ENCODE measurements at places on chromosomes 2 and 18.

GRCh38 chr2:179613701-179614100 is 247.7 kb downstream of the ZNF385B start:
- no peak for DNase-seq

GRCh38 chr2:96733931-96734330 is 5.9 kb downstream of the LMAN2L start:
- no peak for DNase-seq

- DNase-seq, result no peak
Observed at GRCh38 chr2:222355860-222356259, 57.1 kb upstream of the PAX3 start.

GRCh38 chr2:182951948-182952663 is 85.7 kb upstream of the FRZB start:
- DNase-seq, result no peak

DNA sequence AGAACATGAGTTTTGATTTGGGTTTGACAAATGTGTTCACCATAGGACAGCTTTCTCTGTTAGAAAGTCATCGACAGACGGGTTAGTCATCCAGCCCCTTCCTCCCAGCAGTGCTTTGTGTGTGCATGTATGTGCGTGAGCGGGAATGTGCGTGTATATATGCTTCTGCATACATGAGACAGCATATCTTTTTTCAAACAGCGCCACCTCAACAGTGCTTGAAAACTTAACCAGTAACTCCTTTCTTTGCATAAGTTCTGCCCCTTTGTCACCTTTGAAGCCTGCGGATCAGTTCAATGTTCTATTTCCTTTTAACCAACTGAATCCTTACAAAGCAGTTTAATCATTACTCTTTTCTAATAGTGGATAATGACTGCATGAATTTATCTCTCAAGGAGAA is 351.4 kb downstream of the LPIN1 start:
- no peak for DNase-seq

- no peak for DNase-seq
Observed at GRCh38 chr2:102977426-102978090, 215.7 kb downstream of the TMEM182 start.

DNA sequence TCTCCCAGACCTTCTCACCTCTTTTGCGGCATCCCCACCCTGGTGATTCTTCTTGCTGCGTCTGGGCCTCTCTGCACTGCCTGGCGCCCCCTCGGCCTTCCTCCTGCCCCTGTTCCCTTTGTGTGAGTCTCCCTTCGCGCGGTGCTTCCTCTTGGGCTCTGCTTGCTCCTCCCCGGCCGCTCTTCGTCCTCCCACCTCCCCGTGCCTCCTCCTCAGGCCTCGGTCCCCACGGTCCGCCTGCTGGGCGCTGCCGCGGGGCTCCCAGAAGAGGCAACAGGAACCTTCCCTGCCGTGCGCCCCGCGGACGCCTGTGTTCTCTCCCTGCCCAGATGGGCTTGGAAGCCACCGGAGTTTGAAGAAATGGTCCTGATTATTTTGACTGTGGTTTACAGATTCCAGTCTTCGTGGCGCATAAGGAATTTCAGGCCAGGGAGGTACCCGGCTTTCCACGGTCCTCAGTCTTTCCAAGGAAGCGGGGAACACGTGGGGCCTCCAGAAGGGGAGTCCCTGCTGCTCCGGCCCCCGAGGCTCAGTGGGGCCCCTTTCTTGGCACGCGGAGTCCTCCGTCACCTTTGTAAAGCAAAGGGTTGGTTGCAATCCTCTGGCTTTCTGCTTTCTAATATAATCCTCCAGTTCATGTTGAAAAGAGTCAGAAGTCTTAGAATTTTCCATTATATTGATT is 13.1 kb downstream of the RNU2-63P start:
- no peak for DNase-seq

DNA sequence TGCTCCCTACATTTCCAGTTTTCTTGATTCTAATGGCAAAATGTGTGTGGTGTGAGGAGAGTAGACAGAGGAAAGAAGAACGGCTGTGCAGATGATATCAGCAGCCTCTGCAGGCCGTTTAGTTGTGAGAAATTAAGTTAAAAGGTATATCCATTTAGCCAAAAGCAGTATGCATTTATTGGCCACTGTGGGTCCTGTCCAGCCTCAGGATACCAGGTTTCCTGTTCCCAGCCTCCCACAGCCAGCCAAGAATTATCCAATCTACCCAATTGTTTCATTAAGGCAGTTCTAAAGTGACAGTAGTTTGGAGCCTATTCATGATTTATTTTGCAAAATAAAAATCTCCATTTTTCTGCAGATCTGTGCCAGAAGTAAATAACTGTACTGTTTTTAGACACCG is 107.5 kb downstream of the TMEM18 start:
- DNase-seq, result no peak

DNA sequence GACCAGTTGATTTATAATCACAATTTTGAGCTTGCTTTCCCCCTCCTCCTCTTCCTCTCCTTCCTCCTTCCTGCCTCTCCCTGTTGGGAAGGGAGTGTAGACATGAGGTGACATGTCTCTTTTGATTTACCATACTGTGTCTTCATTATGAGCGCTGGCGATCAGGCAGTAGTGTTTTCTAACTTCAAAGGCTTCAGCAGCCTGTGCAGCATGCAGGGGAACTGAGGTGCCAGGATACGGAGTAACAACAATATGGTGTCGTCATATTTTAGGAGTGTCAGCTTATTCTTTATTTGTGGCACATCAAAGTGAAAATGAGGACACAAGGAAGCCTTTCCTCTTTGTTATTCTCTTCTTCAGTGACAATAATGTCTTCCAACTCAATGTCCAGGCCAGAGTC is 864.2 kb downstream of the SLC4A3 start:
- DNase-seq, result no peak

- DNase-seq, result no peak
Observed at GRCh38 chr2:424306-425171, 136.6 kb upstream of the ALKAL2 start.

DNA sequence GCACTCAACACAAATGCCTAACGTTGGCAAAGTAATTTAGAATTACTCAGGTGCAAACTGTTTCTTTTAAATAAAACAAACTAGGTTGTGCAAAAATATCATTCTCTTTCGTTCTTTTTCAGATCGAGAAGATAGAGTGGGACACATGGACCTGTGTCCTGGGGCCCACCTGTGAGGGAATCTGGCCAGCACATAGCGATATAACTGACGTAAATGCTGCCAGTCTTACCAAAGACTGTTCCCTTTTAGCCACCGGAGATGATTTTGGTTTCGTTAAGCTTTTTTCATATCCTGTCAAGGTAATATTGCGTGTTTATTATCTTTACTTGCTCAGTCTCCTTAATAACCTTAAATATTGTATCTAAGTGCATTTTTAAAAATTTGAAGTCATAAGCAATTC is 133.6 kb downstream of the RTN4 start:
- no peak for DNase-seq

DNA sequence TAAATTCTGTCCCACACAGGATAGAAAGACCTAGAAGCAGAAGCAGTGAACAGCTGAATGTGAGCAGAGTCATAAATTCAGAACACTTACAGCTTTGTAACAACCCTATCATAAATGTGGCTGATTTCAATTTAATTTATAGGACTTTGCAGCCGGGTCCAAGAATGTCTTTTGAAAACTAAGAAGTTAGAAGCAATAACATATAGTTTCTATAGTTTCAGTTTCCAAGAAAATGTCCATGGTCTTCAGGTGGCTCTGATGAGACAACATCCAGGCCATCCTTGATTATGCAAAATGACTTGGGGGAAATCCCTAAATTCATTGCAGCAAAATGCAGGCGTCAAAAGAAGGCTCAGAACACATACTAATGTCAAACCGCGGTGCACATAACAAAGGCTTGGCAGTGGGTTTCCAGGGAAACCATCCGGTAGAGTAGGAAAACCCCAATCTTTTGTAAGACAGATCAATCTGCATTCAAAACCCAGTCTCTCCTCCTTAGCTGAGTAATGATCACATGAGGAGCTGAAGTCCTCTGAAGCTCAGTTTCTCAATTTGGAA is 442.2 kb upstream of the ID2 start:
- no peak for DNase-seq

DNA sequence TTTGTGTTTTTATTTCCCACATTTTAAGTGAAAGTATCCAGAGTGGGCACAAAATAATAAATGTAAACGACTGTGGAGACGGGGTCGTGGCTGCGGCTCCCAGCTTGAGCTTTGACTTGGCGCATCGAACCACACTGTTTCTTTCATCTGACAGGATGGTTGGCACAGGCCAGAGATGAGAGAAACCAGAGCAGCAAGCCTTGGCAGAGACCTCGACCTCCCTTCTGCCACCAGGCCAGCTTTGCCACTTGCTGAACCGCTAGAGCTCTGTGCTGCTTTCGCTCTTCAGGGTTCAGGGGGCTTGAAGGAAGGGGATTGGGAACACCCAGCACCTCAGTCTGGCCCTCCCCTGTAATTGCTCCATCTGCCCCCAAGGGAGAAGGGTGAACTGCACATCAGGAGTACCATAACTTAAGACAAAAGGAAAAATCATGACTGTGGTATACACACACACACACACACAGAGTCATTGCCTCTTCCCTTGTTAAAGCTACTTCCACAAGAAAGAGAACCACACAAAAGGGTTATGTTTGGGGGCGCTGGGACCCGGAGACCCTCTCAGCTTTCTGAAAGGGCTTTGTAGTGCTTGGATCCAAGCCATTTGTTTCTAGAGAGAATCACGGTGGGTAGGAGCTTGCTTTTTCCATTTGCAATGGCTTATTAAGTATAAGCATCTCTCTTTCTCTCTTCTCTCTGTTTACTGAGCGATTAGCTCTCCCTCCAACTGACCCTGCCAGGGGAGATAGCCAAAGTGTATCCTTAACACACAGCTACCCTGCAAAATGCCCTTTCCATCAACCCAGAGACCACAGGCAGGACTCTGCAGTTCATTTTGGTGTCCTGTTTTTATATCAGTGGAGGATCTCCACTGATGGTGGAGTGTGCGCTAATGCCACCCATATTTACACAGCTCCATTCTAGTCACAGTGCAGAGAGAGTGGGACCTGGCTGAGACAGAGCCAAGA is 23.0 kb downstream of the POU3F3 start:
- no peak for DNase-seq

- DNase-seq, result no peak
Observed at GRCh38 chr2:45984896-45985473, 312.2 kb upstream of the EPAS1 start.

GRCh38 chr2:190607014-190607597 is 41.8 kb upstream of the NAB1 start:
- no peak for DNase-seq

- DNase-seq, result no peak
Observed at GRCh38 chr18:63553081-63553480, 10.9 kb downstream of the SERPINB12 start.

DNA sequence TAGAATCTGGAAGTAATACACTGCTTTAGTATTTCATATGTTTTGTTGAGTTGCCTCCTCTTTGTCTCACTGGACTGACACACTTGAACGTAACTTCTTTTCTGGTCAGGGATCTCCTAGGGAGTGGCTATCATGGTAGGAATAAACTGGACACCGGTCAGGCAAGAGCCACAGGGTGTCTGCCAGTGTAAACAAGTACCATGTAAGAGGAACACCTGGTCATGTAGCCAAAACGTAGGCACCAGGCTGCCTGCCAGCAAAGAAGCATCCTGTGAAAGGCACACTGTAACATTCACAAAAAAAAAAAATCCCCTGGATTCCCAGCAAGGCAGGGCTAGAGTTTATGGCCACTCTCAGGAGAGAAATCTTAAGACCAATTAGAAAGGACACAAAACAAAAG is 372.8 kb upstream of the RND3 start:
- no peak for DNase-seq

GRCh38 chr18:9900699-9901098 is 13.1 kb upstream of the VAPA start:
- DNase-seq, result no peak

- DNase-seq, result no peak
Observed at GRCh38 chr2:113896791-113897190, 6.9 kb downstream of the ACTR3 start.

All from activated T-helper 1 cell treated with anti-CD3 and anti-CD28 coated beads, Interleukin-2, amount 50 U/mL, for 16 hours (primary cell).